ENCODE measurements at places on chromosomes 3 and 15.

DNA sequence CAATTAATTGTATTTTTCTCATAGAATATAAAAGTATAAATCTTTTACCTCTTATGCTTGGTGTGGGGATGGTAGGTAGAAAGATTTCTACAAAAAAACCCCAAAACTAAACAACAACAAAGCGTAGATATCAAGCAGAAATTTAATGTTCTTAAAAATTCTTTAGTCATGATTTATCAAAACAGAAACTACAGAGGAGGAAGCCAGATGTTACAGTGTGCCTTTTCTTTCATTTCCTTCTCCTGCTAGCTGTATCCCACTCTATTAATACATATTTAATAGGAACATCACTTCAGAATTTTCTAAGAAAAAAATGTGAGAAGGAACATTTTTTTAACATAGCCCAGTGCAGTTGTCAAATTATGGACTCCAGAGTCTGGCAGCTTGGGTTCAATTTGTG is 420.6 kb downstream of the TUSC7 start:
- DNase-seq, result no peak

- no peak for DNase-seq
Observed at GRCh38 chr3:1406250-1406649, 313.4 kb downstream of the CNTN6 start.

GRCh38 chr3:169534439-169534838 is 129.1 kb downstream of the MECOM start:
- no peak for DNase-seq

DNA sequence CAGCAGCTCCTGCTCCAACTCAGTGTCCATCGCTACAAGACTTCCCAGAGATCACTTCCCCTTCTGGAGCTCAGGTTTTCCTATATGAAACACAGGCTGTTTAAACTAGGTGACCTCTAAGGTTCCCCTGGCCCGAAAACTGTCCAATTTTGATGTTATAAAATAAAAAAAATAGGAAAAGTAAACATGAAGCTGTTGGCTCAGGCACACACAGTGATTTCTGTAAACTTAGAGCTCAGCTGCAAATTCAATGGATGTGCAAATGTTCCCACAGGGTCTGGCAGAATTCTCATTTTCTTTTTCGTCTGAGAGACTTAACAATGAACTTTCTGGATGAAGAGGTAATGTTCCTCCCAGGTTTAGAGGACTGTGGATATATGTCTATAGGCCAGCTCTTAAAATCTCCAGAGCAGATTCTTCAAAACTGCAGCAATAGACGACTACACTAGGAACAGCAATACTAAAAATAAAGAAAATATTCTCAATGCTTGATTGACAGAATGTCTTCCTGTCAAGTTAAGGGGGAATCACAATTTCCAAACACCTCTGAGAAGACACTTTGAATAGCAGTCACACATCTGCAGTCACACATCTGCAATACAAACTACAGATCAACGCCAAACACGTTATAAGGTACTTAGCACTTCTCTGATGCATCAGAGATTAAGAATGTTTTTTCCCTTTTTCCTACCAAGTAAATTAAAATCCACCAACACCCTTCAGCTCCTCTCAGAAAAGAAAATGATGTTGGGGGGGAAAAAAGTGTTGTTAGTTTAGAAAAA is 2.8 kb downstream of the NUP210 start:
- no peak for DNase-seq
